ENCODE measurements at places on chromosomes 2 and 18.

DNA sequence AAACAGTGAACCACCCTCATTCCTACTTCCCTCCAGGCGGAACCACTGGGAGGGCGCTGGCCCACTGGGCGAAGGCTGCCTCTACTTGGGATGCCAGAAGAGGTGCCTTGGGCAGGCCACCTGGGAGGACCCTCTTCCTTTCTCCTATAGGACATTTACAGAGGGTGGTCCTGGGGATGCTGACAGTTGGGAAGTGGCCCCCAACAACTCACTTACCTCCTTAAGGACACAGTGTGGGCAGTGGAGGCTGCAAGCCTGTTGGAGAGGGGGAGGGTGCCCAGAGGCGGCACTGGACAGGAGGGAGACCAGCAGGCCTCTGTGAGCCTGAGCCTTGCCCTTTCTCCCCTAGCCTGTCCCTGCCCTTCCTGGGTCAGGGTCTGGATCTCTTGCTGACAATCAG lies 346.4 kb upstream of the HS6ST1 start:
- no peak for DNase-seq

DNA sequence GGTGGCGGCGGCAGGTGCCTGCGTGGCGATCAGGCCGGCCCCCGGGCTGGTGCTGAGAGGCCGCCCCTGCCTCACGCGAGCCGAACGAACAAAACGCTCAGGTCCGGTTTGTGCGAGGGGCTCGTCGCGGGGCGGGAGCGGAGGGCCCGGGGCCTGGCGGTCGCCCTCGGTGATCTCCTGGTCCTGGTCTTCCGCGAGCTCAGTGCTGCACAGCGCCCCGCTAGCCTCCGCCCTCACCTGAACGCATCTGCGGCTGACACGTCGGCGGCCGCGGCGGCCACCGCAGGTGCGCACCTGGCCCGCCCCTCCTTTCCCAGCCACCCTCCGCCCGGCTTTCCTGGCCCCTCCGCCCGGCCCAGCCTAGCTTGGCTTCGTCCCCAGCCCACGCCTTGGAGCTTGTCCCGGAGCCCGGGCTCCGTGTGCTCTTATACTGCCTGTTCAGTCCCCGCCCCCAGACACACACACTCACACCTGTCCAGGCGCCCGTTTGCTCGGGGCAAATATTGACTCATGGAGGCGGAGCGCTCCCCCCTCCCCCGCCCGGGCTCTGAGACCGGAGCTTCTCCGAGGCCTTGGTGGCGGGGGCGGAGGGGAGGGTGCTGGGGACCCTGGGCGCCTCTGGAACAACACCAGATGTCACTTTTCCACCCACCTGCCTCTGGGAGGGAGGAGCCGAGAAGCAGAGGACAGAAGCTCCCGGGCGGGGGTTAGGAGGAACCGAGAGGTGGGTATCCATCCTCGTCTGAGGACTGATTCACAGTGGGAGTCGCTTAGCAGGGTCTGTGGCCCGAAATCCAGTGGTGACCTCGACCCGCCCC lies 8.6 kb upstream of the CRYBA2 start:
- DNase-seq: no peak

- no peak for DNase-seq
Observed at GRCh38 chr18:22066083-22066485, 103.3 kb upstream of the GATA6 start.

- no peak for DNase-seq
Observed at GRCh38 chr2:190997526-190998113, 16.4 kb downstream of the STAT1 start.

- no peak for DNase-seq
Observed at GRCh38 chr2:746697-747096, 69.5 kb upstream of the TMEM18 start.

- no peak for DNase-seq
Observed at GRCh38 chr2:205715831-205716525, 33.7 kb downstream of the NRP2 start.

DNA sequence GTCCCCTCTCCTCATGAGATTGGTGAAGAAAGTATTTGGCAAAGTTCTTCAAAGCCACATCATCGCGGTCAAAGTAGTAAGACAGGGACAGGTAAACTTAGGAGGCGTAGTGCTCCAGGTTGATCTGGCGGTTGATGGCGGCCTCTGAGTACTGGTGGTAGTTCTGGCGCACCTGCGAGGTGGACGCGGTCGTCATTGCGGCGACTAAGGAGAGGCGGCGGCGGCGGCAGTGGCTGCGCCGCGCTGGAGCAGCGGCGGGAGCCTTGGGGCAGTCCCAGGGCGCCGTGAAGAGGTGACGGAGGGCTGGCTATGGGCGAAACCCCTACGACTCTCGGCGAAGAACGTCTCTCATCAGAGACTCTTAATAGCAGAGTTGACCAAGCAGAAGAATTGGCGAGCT lies 107.2 kb upstream of the UBE2E3 start:
- DNase-seq: no peak

DNA sequence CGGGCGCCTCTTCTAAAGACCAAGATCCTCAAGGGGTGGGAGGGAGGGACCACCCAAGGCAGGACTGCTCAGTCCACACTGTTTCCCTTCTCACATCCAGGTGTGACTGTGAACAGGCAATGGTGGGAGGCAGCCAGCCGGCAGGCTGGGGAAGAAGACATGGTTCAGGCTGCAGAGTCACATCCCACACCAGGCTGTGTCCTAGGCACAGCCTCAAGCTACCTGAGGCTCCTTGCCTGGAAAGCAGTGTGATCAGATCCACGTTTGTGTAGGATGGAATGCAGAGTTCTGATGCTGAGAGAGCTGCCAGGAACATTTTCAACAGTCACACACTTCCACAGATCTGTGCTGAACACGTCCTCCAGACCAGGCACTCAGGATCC lies 16.4 kb downstream of the SLC66A2 start:
- no peak for DNase-seq

GRCh38 chr2:226477221-226478108 lies 322.2 kb downstream of the IRS1 start:
- DNase-seq: no peak

DNA sequence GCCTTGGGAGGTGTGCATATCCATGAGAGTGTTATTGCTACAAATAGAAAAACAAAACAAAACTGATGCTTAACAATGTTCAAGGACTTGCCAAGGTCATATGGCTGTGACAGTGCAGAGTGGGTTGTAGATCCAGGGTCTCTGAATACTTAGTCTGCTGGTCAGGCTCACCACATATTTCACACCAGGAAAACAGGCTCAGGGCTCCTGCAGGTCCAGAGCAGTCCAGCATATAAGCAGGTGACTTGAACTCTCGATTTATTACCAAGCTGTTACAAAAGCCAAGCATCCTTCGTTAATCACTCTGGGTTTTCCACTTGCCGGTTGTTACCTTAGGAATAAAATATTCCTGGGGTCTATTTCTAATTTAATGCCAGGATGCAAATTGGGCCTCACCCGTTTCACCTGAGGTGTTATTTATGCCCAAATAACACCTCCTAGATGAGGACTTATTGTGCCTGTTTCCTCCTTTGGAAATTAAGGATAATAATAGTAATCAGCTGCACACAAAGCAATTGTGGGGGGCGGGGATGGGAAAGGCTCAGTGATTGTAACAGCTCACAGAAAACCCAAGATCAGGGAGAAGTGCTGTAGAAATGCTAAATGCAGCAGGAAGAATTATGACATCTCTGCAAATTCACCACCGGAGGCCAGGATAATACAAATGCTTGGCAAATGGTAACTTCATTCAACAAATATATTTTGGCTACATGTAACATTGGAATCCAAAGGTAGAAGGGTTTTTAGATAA lies 72.9 kb downstream of the TMEM182 start:
- no peak for DNase-seq

DNA sequence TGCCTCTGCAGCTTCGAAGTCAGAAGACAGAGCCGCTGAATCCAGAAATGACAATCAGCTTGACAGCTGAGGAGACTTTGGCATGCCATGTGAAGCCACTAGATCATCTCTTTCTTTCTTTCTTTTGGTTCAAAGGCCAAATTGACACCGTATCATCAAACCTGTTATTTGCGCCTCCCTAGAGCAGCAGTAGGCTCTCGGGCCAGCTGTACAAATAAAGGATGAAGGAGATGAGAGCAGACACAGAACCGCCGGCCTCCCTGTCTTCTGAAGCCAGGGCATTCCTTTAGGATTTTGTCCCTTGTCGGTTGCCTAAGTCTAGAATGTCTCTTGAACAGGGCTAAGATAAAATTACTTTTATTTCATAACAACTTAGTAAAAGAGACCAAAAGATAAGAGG lies 36.8 kb downstream of the COL4A4 start:
- DNase-seq: no peak

GRCh38 chr2:29559578-29559977 lies 361.8 kb downstream of the ALK start:
- DNase-seq: no peak

- DNase-seq: no peak
Observed at GRCh38 chr2:190443778-190444481, 35.8 kb downstream of the MFSD6 start.

DNA sequence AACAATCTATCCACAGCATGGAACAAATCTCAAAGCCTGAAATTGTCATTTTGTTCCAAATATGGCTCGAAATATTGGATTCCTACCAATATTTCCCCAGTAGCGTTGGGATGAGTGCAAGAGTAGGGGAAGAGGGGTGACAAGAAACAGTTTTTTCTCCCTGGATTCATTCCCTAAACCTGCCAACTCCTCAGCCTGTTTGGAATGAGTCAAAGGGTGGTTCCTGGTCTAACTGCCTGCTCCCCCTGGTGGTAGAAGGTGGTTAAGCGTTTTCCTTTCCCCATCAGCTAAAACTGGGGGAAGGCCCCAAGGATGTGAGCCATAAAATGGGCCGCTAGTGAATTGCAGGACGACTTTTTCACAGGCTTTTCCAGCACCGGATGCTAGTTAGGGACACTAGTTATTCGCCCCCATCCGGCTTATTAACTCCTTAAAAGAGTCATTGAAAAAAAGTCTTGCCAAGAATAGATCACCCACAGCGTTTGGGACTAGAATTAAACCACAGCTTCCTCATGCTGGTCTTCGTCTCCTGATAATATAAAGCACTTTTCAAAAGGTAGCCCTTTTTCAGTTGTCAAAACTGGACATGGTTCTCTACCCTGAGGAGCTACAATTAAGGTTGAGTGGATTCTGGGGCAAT lies 72.5 kb downstream of the DHRS9 start:
- peak; percentile 62 for DNase-seq

- no peak for DNase-seq
Observed at GRCh38 chr2:174760845-174761473, 3.3 kb downstream of the CHRNA1 start.

DNA sequence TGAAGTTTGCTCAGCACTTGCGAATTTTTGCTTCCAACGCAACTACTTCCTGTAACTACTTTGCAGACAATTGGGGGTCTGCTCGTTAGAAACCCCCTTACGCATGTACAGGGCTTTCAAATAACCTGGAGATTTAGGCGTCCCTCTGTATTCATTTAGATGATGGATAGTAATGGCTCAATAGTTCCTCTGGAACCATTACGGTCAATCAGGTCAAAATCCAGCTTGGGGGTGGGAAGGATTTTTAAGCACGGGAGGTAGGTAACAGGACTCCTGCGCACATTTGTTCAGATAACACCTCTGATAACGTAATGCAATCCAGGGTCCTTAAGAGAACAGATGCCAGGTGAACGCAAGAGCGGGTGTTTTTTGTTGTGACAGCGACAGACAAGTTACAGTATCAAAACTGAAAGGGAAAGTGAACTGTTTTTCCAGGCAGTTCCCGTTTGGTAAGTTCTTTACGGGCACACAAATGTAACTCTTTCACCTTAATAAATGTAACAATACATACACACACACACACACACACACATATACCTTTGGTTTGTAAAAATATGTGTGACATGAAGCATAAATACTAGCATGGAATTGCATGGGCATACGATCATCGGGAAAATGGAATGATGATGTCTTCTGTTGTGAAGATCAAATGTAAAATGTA lies 3.8 kb upstream of the OSR1 start:
- DNase-seq: peak; percentile 56

GRCh38 chr2:65142515-65142914 lies 12.6 kb upstream of the RAB1A start:
- peak; percentile 22 for DNase-seq

DNA sequence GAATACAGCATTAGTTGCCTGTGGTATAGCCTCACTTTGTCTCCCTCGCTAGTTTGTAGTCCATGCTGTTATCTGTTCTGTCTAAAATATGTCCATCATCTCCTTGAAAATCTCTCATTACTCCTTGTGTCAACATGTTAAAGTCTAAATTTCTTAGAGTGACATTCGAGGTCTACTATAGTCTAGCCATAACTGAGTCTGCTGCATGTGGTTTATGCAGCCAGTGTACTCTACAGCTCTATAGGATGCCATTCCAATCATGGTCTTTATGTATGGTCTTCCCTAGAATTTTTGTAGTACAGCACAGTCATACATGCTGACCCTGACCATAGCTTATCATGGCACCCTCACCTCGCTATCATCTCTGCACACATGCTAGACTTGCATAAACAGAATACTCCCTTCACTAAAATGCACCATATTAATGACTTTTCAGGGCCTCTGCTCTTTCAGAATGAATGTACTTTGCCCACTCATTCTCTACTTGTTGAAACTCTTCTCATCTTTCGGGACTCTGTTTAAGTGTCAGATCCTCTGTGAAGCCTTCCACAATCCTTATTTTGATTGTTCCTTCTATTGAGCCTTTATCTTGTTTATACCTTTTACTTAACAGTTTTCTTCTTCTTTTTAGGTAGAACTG lies 12.8 kb downstream of the TANK start:
- no peak for DNase-seq

GRCh38 chr2:50118905-50119702 lies 912.8 kb downstream of the NRXN1 start:
- DNase-seq: no peak

- no peak for DNase-seq
Observed at GRCh38 chr2:12286347-12286746, 430.4 kb upstream of the TRIB2 start.

DNA sequence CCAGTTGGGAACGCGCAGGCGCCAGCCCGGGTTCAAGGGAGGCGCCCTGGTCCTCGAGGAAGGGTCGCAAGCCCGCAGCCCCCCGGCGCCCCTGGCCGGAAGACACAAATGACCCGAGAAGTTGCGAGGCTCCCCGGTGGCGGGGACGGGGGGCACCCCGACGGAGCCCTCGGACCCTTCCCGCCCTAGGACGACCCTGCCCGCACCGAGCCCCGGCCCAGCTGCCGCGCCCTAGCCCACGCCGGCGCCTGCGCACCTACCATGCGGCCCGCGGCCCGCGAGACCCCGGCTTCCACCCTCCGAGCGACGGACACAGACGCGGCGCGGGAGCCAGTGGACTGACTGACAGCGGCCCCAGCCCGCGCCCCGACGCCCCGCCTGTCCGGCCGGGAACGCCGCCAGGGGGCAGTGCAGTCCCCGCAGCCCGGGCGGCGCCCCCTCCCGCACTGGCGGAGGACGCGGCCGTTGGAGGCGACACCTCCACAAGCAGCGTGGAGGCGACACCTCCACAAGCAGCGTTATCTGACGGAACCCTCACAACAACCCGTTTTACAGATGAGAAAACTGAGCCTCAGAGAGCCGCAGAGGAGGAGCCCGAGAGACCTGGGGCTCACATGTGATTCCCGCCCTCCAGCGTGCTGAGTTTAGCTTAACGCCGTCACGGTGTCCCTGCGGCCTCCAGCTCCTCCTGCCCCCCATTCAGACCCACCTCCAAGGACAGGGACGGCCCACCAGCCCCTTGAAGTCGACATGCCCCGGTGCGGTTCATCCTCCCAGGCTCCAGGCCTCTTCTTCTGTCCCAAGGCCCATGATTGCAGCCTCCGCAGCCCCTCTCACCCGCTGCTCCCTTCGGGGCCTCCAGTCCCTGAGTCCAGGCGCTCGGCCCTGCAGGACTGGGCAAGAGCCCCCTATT lies at the start of gene NMUR1:
Gene NMUR1, minus strand, starts transcription at position 347 of the 913 bp plus-strand sequence. Its CDS starts 84 bp downstream, at position 263.
- DNase-seq: peak; percentile 79

GRCh38 chr2:105754011-105754410 lies 9.3 kb downstream of the NCK2 start:
- DNase-seq: peak; percentile 78
